ENCODE measurements at places on chromosomes 13 and 19.

DNA sequence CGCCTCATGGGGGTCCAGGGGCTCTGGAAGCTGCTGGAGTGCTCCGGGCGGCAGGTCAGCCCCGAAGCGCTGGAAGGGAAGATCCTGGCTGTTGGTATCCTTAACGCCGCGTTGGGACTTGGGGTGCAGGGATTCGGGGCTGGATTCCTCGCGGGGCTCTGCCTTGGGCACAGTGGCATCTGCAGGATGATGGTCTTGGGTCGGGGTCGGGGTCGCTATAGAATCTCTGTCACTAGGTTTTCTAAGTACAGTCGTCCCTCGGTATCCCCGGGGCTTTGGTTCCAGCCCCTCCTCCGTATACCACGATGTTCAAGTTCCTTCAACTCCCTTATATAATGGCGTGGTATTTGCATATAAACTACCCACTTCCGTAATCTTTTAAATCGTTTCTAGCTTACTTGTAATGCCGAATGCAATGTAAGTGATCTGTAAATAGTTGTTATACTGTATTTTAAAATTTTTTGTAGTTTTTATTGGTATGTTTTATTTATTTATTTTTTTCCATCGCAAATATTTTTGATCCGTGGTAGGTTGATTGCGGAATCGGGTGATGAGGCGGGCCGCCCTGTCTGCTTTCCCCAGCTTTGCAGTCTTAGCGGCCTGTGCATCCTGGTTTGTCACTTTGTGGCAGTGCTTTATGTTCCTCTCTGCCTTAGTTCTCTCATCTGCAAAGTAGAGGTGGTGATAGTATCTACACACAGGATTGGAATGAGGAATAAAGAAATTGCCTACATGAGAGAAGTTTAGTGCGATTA lies 606 bp downstream of the ERCC5 start:
- DNase-seq = no peak

DNA sequence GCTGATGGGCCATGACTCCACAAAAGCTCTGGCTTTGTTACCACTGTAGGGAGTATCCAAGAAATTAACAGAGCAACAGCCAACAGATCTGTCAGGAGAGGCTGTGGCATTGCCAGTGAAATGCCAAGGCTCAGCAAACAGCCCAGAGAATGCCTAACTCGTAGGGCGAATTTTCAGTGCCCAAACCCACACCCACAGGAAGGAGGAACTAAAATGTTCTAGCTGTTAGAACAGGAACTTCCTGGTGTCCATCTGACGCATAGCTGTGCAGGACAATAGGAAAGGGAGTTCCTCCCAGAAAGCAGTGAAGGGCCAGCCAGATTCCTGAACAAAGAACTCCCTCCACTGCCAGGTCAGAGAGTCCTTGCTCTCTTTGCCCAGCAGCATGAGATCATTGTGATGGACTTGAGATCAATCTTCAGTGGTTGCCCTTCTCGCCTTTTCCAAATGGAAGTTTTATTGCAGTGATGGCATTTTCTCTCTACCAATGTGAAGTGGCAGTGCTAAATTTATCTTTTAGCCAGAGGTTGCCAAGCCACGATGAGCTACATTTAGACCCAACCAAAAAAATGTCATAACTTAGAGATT lies 224.2 kb upstream of the STARD13 start:
- DNase-seq = no peak

- no peak for DNase-seq
These were observed 8.0 kb downstream of the ABHD13 start for GRCh38 chr13:108226184-108226583.

GRCh38 chr19:29798774-29799497 lies 12.9 kb upstream of the CCNE1 start:
- DNase-seq = no peak

GRCh38 chr19:920051-920864 lies 3.1 kb downstream of the KISS1R start:
- no peak for DNase-seq

DNA sequence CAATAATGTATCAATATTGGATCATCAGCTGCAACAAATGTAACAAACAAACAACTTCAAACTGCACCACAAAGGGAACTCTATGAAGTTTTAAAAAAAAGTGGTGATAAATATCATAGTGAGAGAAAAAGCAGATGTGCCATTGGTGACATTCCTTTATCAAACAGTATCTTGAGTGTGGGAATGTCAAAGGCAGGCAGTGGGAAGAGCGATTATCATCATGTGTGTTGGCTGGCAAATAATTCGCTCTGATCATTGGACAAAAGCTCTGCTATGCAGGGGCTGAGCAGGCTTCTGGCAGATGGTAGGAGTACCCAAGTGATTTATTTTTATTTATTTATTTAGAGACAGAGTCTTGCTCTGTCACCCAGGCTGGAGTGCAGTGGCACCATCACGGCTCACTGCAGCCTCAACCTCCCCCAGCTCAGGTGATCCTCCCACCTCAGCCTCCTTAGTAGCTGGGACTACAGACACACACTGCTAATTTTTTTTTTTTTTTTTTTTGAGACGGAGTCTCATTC lies 55.9 kb upstream of the RANBP3 start:
- no peak for DNase-seq

DNA sequence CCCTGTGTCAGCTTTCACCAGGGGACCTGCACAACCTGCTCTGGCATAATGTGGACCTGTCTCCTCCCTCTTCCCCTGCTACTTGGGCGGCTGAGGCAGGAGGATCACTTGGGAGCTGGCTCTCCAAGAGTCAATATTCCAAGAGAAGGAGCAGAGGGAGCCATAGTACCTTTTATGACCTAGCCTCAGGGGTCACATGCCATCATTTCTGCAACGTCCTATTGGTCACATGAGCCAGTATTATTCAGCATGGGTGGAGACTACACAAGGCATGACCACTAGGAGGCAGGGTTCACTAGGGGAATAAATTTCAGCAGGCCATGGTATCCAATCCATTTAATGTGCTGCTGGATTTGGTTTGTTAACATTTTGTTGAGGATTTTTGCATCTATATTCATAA lies 12.0 kb upstream of the SHFL start:
- no peak for DNase-seq

DNA sequence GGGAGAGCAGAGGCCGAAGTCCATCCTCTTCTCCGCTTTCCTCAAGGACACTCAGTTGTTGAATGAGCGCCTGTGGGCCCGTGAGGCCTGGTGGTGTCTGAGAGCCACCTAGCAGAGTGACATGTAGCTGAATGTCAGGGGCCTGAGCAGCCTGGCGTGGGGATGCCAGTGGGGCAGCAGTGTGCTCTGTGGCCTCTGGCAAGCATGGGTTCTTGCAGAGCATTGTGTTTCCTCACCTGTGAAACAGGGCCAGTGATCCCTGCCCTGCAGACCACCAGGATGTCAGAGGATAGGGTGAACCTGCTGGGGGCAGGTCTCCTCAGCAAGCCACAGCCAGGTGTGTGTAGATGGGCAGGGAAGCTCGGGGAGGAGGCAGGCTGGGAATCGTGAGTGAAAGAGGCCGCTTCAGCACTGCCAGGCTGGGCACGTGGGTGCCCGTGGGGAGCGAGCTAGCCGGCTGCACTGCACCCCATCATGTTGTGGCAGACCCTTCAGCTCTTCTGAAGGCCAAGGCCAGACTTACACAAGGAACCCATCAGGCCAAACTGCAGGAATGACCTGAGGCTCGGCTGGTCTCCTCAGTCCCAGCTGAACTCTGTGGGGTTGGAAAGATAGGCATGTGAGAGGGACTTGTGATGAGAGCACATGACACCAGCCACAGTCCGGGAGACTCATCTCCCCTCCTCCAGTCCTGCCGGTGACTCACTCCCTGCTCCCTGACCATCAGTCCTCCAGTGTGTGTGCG lies 5.0 kb downstream of the PPP1R37 start:
- peak; percentile 81 for DNase-seq

GRCh38 chr19:8664671-8665057 lies 33.9 kb downstream of the ACTL9 start:
- DNase-seq = no peak

GRCh38 chr13:40569024-40569350 lies 97.5 kb downstream of the FOXO1 start:
- DNase-seq = peak; percentile 7

DNA sequence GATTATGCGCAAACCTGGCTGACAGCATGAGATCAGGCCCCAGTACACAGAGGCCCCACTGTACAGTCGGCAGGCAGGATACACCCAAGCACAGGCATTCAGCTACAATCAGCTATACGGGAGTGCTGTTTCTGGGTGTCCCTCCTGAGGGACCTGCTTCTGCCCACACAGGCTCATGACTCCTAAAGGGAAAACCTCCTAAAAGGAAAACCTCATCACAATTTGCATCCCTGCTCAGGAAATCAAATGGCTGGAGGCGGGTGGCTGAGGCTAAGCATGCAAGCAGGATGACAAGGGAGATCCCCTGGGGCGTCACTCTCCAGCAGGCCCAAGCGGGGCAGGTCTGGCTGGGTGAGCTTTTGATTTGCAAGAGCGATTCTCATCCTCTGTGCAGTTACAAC lies 99.8 kb downstream of the CRYL1 start:
- DNase-seq = no peak

DNA sequence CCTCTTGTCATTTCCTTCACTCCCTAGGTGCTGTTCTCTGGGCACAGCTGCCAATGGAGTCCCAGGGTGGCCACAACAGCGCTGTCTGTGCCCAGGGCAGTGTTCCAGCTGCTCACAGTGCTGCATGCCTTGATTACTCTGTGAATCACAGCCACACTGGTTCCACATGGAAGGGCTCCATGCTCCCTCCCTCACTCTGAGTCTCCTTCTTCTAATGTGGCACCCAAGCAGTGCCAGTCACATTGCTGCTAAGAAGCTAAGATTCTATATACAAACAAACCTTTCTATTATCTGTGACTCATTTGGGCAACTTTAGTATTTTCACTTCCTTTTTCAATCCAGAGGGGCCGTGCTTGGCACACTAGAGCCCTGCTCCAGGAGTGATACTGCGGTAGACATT lies 248.7 kb downstream of the TDRD3 start:
- DNase-seq = no peak

- DNase-seq = no peak
These were observed 2.3 kb downstream of the ADGRE3 start for GRCh38 chr19:14672188-14672872.

DNA sequence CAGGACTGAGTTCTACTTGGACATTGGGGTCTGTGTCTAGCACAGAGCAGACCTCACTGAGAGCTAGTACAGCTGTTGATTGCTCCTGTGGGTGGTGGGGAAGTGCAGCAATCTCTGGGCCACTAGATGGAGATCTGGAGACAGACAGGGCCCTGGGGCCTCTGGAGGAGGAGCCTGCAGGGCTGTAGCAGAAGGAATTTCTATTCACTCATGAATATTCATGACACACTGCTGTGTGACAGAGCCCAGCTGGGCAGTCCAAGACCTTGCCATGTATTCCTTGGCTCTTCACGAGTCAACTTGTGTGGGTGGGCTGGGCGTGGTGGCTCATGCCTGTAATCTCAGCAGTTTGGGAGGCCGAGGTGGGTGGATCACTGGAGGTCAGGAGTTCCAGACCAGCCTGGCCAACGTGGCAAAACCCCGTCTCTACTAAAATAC lies 37.5 kb downstream of the SUGP2 start:
- peak; percentile 54 for DNase-seq

GRCh38 chr13:104823071-104823470 lies 1712.4 kb downstream of the EFNB2 start:
- DNase-seq = no peak

DNA sequence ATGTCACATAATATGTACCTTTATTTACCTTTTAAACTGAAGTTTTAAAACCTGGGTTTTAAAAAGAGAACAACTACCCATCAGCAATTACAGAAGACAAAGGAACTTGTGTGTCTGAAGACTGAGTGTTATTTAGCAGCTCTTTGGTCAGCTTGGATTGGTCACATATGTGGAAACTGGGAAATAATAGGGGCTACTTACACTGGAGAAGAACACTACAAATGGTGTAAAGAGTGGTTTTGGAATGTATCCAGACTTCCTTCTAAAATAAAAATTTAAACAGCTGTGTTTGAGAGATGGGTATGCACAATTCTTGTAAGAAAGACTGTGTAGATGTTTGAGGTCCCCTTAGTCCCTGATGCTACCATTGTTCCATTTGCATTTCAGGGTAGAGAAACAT lies 13.3 kb downstream of the TNFRSF19 start:
- no peak for DNase-seq

- DNase-seq = no peak
These were observed 14.8 kb upstream of the MTUS2 start for GRCh38 chr13:28805193-28805819.

GRCh38 chr13:21529146-21529893 lies 70.2 kb upstream of the ZDHHC20 start:
- no peak for DNase-seq

DNA sequence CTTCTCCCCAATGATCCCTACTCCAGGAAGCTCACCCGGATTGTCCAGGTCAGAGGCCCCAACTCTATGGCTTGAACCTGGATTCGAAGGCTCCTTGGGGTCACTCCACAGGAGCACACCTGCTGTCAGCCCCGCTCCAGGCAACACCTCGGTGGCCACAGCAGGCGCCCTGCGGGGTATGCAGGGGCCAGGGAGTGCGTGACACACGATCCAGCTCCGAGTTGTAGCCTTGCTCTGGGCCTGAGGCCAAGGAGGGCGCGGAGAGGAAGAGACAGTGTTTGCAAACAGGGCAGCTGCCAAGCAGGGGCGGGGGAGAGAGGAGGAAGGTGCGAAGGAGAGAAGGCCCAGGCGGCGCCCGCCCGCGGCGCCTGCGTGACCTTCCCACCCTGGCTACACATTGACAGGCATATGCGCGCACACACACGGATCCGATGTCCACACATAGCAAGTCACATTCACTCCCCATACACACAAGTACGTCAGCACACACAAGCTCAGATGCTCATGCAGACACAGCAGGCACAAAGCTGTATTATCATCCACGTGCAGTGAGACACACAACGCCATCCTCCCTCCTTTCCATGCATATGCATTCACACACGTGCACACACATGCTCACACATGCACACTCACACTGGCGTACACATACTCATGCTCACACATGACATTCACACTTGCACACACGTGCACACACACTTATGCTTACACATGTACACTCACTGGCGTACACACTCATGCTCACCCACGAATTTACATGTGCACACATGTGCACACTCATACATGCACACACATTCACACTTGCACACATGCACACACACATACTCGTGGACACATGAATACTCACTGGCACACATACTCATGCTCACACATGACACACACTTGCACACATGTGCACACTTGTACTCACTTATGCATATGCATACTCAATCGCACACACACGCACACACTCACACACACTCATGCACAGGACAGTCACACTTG lies 10.4 kb downstream of the SBK2 start:
- DNase-seq = peak; percentile 93

GRCh38 chr19:15449620-15450527 lies at the start of gene WIZ:
TSS of gene WIZ (minus strand) at chr19:15449956. CDS start at chr19:15448307, 1,649 bp downstream.
- DNase-seq = peak; percentile 39

All from NCI-H226 (cell line).